Neural crest cell (in vitro differentiated cells): ENCODE measurements at places on chromosomes 6 and 20. TPM values are rescaled to one million over a fixed set of nuclear protein-coding genes. Genes with fewer than 3 reads are reported as not detected.

The C20orf202 gene
- 0.18 and 0.23 TPM in 2 replicates for total RNA-seq

The LTA gene
- total RNA-seq = 0.26 and 0.36 TPM in 2 replicates

The KIF6 gene
- 1.5 and 2.3 TPM in 2 replicates for total RNA-seq

The TCP11 gene
- total RNA-seq = not detected in 2 replicates

- peaks cover 67% of the 10 kb centered on the region for H3K4me1 ChIP-seq
- H3K27me3 ChIP-seq = no peaks in the 10 kb centered on the region
- peaks cover 2% of the 10 kb centered on the region for H3K36me3 ChIP-seq
- peak; percentile 74 for DNase-seq
- H3K4me3 ChIP-seq = peak overlapping the region; percentile 94
These were observed 1.0 kb downstream of the CCN2 start for GRCh38 chr6:131949909-131950766.

DNA sequence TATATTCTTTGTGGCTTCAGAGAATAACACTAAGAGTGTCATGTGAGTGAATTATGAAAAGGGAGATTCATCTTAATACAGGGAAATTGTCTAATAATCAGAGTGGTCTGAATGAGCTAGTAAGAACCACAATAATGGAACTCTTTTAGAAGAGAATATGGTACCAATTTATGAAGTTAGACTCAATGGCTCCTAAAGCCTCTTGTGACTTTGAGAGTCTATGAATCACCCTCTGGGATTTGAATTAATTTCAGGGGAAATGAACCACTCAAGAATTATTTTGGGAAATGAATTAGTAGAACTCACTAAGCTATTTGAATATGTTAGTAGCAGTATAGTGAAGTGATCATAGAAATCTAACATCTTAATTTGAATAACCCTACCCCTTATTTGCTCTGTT lies 14.3 kb downstream of the PCMT1 start:
- H3K4me1 ChIP-seq = no peaks in the 10 kb centered on the region
- no peaks in the 10 kb centered on the region for H3K27me3 ChIP-seq
- no peak overlapping the region for H3K27ac ChIP-seq
- DNase-seq = no peak

GRCh38 chr20:63134201-63134612 lies 81.7 kb downstream of the YTHDF1 start:
- DNase-seq = no peak
- H3K27me3 ChIP-seq = peaks cover 10% of the 10 kb centered on the region
- H3K4me1 ChIP-seq = peaks cover 29% of the 10 kb centered on the region
- no peaks in the 10 kb centered on the region for H3K36me3 ChIP-seq
- H3K27ac ChIP-seq = no peak overlapping the region

GRCh38 chr20:62305149-62305764 lies 2.5 kb downstream of the ADRM1 start:
- H3K27me3 ChIP-seq = peaks cover 2% of the 10 kb centered on the region
- peak overlapping the region; percentile 83 for H3K4me3 ChIP-seq
- no peaks in the 10 kb centered on the region for H3K36me3 ChIP-seq
- H3K27ac ChIP-seq = peak overlapping the region; percentile 92
- no peak for DNase-seq
